ENCODE measurements at places on chromosomes 2 and 18.
A peak's percentile ranks its signal among the peaks of the same experiment; 100 is the strongest.

GRCh38 chr18:24208270-24209035 is 69.6 kb downstream of the CABYR start:
- DNase-seq, result no peak

DNA sequence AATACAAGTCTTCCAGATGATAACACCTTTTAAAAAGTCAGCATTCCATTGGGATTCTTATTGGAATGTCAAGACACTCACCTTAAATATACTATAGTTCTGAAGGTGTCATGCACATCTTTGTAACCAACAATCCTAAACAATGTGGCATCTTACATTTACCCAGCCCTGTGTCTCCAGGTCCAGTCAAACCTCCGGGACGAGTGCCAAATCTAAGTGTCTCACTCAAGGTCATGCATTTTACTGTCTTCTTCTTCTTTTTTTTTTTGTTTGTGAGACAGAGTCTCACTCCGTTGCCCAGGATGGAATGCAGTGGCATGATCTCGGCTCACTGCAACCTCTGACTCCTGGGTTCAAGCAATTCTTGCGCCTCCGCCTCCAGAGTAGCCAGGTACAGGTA is 206.9 kb upstream of the FAM98A start:
- DNase-seq, result no peak

DNA sequence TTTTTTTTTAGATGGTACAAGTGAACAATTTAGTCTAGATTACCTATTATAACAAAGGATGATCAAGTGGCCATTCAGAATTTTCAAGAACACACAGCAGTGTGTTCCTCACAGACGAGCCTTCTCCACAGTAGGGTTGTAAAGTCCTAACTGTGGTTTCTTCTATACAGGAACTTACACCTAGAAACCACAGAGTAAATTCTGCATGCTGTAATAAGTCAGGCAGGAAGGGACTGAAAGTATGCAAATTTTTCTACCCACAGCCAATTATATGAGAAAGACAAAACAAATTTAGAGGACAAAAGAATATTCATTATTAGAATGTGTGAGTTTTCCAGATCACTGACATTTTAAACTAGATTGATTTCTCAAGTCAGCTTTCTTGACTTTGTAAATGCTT is 99.5 kb downstream of the RBMS1 start:
- DNase-seq, result peak; percentile 68

DNA sequence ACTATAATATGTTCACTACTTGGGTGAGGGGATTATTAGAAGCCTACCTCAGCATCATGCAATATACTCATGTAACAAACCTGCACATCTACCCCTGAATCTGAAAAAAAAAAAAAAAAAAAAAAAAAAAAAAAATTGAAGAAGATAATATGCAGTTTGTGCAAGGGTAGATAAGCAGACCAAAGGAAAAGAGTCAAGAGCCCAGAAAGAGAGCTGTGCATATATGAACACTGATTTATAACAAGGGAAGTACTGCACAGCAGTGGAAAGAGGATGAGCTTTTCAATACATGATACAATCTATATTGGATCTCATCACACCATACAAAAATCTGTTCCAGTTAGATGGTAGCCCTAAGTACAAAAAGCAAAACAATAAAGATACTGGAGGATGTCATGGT is 82.6 kb upstream of the MYO3B start:
- no peak for DNase-seq

DNA sequence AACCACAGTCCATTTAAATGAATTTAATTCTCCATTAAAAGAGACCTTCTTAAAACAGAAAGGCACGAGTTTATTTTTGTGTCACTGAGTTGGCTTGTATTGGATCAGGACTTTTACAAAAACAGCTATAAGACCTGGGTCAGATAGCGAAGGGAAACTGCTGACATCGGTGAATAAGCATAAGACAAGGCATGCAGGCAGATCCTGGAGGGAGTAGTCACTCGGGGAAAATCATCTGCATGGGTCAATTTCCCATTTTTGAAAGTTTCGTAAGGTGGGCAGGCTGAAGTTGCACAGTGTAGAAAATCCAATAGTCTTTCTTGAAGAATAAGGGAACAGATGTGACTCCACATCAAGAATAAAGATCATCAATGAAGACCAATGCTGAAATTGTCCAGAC is 12.9 kb downstream of the IL36B start:
- no peak for DNase-seq

- no peak for DNase-seq
These were observed 9.7 kb upstream of the PNPT1 start for GRCh38 chr2:55703350-55703749.

DNA sequence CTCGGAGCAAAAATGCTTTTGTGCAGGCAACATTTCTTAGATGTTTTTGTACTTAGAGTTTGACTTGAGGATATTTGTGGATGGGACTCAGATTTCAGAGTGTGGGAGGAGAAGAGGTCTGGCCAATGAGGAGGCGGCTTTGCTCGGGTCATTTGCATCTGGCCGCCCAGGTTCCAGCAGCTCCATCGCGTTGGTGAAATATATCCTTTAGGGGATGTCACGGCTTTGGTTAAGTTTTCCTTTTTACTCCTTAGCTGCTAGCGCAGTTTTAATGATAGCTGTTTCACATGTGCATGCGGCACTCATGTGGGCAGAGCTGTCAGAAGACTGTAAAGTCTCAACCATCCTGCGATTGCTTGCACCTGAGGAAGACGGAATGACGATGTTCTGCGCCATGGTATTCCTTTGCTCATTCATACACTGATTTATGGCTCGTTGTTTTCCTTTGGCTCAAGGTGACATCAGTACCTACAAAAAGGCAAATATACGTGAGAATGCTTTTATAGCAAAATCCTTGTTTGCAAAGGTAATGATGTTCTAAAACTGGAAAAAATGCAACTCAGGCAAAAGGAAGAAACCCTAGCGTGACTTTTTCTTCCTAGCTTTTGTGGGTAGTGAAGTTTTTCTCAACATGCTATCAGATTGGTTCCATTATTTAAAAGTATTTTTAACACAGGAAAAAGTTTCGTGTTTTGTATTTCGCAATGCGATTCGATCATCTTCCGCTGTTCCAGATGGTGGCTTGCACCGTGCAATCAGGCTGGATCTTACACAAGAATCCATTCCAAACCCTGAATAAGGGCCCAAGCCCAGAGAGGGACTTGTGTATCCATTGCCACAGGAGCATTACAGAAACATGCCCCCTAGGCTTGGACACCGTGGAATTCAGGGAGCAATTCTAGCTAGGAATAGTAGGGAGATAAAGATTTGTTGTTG is 70.5 kb upstream of the ZNF516 start:
- peak; percentile 6 for DNase-seq

DNA sequence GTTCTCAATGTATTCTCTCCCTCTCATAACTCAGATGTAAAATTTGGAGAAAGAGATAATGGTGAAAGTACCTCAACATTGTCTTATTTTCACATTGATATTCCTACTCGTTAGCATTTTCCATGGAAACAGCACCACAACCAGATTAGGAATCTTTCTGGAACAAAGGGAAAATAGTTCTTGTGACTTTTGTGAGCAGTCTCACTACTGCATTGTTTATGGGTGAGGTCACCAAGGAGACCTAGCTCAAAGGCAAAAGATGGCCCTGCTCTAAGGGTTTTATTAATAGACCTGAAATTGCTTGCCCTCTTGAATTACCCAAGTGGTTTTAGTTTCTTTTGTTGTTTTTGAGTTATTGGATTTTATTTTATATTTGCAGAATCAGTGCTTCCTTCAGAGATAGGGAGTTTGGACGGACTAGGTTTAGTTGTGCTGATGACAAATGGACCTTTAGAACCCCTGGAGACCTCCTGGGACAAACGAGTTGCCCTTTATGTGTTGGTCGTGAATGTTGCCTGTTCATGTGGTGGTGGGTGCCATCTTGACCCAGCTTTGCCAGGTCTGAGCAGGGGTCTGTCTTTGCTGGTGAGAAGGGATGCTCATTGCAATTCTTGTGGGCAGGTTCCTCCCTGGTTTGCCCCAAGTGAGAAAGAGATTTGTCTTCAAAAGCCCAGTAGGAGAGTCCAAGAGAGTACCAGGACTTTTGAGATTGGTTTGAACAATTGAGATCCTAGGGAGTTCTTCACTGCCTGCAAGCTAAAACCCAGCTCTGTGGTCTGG is 58.1 kb downstream of the INPP4A start:
- no peak for DNase-seq

Data from CD4-positive, alpha-beta T cell treated with Interleukin-17A for 1 hour (primary cell).